ENCODE measurements at places on chromosomes 3 and 15.

DNA sequence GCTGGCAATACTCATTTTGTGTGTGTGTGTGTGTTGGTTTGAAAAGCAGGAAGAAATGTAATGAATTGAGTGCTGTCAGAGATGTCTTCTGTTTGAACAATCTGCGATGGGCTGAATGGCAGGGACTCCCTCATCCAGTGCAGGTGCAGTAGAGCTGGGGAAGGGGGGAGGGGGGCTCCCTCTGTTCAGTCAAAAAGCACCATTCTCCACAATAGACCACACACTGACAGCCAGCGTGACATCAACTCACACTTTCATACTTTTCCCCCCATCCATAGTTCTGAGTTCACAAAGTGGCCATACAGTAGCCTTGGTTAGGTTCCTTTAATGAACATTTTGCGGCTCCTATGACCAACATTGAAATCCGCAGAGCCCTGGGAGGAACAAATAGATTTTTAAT, 10.4 kb downstream of the SOX2 start:
- no peak for DNase-seq

DNA sequence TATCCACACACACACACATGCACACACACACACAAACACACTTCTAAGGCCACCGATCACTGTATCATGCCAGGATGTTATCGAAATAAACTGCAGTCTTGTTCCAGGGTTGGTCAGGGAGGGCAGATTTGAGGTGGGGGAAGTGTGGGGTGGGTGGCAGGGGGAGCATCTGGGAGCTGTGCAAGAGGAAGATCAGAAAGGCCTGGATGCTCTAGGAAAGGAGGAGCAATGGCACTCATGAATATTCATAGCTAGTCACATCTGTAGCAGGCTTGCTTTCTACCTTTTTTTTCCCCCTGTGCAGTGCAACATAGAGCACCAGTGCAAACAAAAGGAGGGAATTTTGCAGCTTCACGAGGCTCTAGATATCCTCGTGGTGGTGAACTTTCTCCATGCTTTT, 84.9 kb downstream of the MEIS2 start:
- DNase-seq, result no peak

- DNase-seq, result no peak
Observed at GRCh38 chr15:76776480-76776879, 128.7 kb downstream of the SCAPER start.

DNA sequence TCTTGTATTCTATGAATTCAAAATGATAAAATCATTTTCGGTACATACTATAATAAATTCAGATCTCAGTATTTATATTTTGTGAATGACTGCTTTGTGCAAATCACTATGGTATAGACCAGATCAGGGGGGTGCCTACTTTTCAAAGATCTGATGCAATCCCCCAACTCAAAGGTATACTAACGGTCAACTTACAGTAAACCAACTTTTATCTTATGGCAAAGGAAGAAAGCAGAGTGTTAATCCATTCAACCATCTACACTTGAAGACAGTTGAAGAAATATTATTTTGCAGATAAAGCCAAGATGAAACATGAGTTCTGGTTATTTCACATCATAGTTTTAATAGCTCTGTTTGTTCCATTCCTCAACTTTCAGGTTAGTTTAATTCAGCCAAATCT, 197.1 kb downstream of the MEX3B start:
- DNase-seq, result no peak
